Activated T-helper 9 cell treated with anti-CD3 and anti-CD28 coated beads, Interleukin-2, amount 50 U/mL, for 16 hours (primary cell): ENCODE measurements at places on chromosomes 3 and 15.

DNA sequence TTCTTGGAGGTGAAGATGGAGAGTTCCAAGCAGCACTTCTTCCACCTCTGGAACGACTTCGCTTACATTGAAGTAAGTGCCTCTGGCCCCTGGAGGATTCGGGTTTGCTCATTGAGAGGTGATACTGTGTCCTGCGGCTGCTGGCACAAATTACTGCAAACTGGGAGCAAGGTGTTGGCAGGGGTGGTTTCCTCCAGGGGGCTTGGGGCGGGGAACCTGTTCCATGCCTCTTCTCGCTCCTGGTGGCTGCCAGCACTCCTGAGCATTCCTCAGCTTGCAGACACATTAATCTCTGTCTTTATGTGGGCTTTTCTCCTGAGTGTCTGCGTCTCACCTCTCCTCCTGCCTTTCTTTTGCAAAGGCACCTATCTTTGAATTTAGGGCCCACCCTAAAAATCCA lies 47.4 kb downstream of the MESD start:
- no peak for DNase-seq

DNA sequence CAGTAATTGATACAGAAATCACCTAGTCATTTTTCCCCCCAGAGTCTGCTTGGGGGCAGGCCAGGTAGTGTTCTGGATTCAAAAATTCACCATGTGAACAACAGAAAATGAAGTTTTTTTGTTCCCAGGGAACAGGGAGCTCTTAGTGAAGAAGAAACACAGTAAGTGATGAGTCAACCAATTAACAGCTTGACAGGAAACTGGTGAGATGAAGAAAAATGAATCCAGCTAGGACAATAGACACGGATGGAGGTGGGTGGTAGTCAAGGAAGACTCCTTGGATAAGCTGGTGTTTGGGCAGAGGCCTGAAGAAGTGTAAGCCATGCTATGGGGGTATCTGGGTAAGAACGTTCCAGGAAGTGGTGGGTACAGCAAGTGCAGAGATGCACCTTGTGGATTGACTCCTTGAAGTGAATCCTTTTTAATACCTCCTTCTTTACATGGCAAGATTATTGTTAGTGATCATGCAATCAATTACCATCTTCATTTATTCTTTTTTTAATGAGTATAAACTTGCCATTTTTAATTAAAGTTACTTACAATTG lies 339.9 kb upstream of the RGMA start:
- no peak for DNase-seq

- DNase-seq, result no peak
Measured at GRCh38 chr3:149042789-149043386, 43.4 kb downstream of the HLTF start.

DNA sequence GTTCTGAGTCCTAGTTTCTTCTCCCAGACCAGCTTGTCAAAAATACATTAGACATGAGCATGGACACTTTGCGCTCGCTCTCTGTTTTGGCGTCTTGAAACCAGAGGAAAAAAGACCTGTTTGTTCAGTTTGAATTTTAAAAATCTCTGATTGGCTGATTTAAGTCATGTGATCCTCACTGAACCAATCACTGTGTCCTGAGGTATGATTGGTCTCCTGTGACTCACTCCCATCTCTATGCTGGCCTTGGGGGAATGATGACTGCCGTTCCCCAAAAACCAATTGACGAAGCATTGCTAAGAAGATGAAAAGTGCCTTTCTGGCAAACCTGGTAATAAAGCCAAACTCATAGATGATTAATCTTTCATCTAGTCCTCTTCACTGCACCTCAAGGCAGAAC lies 256.5 kb downstream of the IL5RA start:
- no peak for DNase-seq

GRCh38 chr15:85045615-85046014 lies 64.0 kb downstream of the PDE8A start:
- no peak for DNase-seq

DNA sequence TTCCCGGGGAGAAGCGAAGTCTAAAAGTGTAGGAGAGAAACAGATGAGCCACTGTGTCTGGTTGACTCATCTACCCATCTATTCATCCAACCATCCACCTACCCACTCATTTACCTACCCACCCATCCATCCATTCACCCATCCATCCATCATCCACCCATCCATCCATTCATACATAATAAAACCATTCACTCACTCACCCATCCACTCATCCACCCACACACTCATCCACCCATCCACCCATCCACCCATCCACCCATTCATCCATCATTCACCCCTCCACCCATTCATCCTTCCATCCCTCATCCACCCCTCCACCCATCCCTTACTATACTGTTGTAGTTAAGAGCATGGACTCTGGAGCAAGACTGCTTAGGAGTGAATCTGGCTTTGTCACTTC lies 136.4 kb upstream of the ATP2B2 start:
- no peak for DNase-seq

- no peak for DNase-seq
Measured at GRCh38 chr3:39101022-39101689, 6.3 kb downstream of the GORASP1 start.

DNA sequence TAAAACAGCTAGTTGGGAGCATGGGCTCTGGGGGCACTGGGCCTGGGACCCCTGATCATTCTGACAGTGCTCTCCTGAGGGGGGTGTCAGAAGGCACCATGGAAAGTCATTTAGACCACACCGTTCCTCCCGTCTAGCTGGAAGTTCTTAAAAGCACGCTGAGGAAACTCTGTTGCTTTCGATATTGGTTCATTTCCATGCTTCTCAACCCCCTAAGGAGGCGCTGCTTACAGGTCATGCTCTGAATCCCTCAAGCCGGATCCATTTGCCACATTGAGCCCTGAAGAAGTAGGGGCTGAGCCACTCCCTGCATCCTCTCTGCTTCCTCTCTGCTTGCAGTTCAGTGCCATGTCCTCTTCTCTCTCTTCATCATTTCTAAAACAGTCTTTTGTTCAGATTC lies 187.2 kb downstream of the CACNA2D3 start:
- DNase-seq, result no peak

DNA sequence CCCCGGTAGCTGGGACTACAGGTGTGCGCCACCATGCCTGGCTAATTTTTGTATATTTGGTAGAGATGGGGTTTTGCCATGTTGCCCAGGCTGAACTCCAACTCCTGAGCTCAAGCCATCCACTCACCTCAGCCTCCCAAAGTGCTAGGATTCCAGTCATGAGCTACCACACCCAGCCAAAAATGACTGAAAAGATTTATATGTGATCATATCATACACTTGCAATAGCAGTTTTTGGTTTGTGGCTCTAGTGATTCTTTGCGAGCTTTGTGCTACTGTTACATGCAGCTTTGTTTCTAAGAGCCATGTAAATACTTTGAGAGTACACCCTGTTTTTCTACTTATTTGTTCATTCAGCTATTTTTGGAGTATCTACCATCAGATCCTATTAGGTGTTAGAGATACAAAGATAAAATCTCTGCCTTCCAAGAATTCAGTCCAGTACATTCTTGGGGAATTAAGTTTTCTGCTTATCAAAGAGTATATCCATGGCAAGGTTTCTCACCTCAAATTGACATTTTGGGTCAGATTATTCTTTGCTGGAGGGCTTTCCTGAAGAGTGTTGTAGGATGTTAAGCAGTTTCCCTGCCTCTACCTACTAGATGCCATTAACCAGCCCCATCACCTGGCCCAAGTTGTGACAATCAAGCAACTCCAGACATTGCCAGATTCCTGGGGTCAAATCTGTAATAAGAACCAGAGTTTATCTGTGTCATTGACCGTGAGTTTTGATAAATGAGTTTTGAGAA lies 15.0 kb downstream of the SNAP23 start:
- no peak for DNase-seq

- DNase-seq, result no peak
Measured at GRCh38 chr15:100275641-100276040, 66.1 kb downstream of the ADAMTS17 start.

DNA sequence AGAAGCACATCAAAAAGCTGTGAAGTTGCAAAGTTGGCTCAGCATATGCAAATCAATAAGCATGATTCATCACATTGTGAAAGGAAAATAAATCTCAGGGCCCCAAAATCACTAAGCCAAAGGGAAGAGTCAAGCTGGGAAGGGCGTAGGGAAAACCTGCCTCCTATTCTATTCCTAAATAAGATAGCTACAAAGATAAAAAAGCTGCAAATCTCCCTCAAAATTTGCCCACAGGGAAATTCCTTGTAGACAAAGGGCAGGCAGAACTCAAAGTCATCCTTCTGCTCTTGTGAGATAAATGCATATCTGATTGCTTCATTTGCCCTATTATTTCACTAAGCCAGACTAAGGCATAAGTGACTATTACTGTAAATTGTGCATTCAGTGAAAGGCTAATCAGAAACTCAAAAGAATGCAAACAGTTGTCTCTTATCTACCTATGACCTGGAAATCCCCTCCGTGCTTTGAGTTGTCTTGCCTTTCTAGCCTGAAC lies 30.5 kb upstream of the CCNL1 start:
- no peak for DNase-seq

- no peak for DNase-seq
Measured at GRCh38 chr3:173221010-173221409, 80.0 kb upstream of the SPATA16 start.

DNA sequence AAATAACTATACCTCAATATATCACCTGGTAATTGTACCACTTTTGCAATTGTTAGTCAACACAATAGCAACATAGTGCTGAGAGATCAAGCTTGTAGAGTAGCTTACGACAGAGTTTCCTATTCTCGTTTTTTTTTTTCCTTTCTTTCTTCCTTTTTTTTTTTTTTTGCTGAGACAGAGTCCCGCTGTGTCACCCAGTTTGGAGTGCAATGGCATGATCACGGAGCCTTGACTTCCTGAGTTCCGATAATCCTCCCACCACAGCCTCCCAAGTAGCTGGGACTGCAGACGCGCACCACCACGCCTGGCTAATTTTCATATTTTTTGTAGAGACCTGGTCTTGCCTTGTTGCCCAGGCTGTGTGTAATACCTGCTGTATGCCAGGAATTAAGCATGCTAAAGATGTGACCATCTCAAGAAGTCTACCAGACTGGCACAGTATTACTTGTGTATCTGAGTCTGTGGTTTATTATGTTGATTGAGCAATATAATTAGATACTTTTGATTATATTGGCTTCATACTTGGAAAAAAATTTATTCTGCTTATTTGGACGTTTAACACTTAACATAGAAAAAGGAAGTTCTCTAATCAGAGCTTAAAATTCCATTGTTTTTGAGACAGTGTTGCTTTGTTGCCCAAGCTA lies 3.0 kb downstream of the SELENOT start:
- DNase-seq, result no peak

DNA sequence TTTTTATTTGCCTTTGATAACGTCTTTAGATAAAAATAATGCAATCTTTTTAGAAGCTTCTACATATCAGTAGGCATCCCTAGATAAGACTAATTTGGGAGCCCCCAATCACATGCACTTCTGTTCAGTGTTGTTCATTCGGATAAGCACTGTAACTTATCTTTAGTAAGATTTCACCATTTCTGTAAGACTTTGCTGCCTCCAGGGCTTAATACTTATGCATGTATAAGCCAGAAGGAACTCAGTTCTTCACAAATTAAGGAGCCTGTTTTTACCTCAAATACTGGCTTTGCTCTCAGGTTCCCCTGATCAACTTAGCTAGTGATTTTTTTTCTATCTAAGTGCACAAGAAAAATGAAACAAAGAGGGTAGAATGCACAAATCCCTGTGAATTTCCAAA lies 20.3 kb downstream of the DOCK3 start:
- no peak for DNase-seq

DNA sequence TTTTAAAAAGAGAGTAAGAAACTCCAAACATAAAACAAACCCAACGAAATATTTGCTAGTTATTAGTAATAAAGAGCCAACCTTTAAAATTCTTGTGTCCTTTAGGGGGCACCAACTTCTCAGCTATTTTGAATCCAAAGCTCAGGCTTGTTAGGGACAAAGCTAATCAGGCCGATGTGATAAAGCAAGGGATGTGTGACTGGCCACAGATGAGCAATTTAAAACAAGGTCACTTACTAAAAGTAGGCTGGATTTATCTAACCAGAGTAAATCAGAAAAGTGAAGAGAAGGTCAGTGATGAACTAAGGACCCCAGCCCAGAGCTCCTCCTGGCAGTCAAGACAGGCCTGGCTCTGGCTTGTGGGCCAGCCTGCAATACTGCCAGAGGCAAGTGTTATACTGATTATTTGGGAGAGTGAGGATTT lies 108.5 kb downstream of the CYP19A1 start:
- no peak for DNase-seq

DNA sequence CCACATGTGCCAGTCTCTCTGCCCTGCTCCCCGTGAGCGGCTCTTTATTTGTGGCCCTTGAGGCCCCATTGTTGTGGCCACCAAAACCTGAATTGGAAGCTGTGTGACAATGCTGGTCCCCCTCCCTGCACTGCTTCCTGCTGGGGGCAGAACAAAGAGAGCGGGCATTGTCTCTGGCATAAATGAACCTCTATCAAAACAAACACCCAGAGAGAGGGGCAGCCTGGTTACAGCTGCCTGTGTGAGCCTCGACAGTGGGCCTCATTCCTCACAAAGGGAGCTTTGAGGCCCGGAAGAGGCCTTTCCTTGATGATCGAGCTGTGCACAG lies 152.9 kb downstream of the IGF1R start:
- no peak for DNase-seq

GRCh38 chr3:143307613-143308183 lies 188.1 kb downstream of the CHST2 start:
- no peak for DNase-seq

GRCh38 chr15:80931191-80931590 lies 58.4 kb downstream of the MESD start:
- no peak for DNase-seq

DNA sequence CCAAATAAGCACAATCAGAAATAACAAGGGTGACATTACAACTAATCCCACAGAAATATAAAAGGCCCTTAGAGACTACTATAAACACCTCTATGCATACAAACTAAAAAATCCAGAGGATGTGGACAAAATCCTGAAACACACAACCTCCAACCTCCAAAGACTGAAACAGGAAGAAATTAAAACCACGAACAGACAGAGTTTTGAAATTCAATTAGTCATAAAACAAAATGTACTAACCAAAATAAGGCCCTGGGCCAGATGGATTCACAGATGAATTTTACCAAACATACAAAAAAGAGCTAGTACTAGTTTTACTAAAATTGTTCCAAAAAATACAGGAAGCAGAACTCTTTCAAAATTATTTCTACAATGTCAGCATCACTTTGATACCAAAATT lies 1043.6 kb downstream of the DIPK2A start:
- DNase-seq, result no peak

GRCh38 chr3:22609139-22609538 lies 594.0 kb upstream of the UBE2E2 start:
- no peak for DNase-seq

- DNase-seq, result no peak
Measured at GRCh38 chr15:66901336-66902100, 163.9 kb upstream of the SMAD3 start.

GRCh38 chr3:169931747-169932520 lies 20.6 kb downstream of the SAMD7 start:
- DNase-seq, result no peak

GRCh38 chr3:108669208-108669607 lies 79.7 kb downstream of the DZIP3 start:
- DNase-seq, result no peak

DNA sequence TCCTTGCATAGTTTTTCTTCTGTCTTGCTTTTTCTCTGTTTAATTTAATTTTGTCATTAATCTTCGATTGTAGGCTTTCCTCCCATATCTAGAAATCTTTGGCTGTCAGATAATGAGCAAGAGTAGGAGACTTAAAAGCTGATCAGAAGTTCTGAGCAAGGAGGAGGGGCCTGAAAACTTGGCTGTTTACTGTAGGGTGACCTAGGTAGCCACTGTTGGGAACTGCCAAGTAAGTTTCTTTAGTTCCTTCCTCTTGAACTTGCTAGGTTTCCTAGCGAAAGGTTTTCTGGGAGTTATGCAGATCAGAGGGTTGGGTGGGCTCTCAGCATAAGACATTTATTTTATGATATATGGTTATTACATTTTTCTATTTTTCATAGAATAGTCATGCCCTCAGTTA lies 14.5 kb downstream of the ALPK3 start:
- DNase-seq, result no peak
